RCC 7860 (cell line): ENCODE measurements at places on chromosomes 16 and 17.

DNA sequence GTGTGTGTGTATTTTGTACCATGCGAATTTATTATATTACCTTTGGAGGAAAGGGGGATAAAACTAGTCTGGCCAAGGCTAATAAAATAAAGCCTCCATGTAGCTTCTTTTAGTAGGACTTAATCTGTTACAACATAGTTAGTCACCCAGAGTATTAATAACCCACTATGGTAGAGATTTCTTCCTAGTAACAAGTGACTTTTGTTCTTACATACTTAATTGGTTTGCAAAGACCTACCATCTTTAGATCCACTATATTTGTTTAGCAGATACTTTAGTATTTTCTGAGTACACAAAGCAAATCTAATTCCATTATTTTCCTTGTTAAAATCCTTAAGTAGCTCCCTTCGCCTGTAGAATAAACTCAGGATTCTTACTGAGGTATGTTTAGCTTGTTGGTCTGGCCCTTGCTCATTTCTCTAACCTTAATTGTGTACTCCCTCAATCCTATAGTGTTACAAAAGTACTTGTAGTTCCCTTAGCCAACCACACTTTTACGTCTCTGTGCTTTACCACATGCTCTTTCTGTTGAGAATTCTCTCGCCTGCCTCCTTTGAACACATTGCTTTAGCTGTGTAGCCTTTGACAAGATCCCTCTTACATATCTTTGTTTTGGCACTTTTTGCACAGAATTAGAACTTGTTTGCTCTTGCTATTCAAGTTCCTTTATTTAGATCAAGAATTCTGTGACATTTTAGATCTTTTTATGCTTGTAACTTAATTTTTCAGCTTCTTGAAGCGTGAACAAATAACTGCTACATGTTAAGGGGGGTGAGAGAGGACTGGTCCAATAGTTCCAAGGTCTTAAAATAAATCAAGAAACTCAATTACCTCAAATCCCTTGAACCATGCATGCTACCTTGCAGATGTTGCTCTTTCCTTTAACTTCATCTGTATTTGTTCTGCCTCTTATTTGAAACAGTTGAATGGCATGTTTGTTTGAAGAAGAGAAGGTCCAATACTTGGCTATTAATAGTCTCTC is 23.8 kb downstream of the CLTC start:
- DNase-seq, result no peak

GRCh38 chr17:17109907-17110306 is 67.7 kb downstream of the MPRIP start:
- no peak for DNase-seq

- DNase-seq, result peak; percentile 4
Measured at GRCh38 chr17:81371910-81372760, 23.1 kb upstream of the BAHCC1 start.

DNA sequence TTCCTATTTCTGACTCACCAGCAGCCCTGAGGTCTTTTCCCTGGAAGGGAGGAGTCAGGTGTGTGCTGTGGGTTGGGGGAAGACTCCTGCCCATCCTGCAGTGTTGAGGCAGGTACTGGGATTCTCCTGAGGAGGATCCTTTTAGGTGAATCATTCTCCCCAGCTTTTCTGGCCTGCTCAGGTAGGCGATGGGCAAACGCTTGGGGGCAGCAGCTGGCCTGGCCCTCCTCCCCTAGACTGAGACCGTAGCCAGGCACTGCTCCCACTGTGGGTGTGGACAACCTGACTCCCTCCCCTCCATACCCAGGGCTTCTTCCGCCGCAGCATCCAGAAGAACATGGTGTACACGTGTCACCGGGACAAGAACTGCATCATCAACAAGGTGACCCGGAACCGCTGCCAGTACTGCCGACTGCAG is 15.1 kb downstream of the GJD3 start:
- DNase-seq, result no peak

- DNase-seq, result no peak
Measured at GRCh38 chr17:27951872-27952271, 58.7 kb upstream of the LYRM9 start.

DNA sequence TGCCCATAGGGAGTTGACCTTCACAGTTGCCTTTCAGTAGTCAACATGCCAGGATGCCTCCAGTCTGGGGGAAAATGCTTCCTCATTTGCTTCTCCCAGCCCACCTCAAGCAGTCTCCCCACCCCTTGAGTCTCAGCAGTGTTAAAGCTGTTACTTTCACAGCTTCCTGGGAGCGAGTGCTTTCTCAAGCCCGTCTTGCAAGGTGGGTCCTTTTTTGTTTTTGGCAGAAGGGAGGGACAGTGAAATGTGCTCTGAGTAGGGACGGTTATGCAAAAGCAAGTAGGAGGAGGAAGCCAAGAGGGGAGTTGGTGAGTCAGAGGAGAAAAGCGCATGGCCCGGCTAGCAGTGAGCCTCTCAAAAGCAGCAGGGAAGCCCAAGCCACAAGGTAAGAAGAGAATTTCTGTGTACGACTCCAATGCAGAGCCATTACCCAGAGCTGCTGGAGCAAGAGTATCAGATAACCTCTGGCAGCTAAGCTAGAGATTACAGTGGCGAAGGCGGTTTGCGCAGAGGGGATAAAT is at the start of gene CHST4:
CHST4 (plus strand) TSS at position 316 of the 521 bp plus-strand sequence. CDS start 10,252 bp downstream, outside the sequence.
- DNase-seq, result peak; percentile 56

- DNase-seq, result no peak
Measured at GRCh38 chr17:73548620-73549311, 95.5 kb downstream of the SDK2 start.

- DNase-seq, result no peak
Measured at GRCh38 chr16:76376988-76377387, 99.8 kb downstream of the CNTNAP4 start.

DNA sequence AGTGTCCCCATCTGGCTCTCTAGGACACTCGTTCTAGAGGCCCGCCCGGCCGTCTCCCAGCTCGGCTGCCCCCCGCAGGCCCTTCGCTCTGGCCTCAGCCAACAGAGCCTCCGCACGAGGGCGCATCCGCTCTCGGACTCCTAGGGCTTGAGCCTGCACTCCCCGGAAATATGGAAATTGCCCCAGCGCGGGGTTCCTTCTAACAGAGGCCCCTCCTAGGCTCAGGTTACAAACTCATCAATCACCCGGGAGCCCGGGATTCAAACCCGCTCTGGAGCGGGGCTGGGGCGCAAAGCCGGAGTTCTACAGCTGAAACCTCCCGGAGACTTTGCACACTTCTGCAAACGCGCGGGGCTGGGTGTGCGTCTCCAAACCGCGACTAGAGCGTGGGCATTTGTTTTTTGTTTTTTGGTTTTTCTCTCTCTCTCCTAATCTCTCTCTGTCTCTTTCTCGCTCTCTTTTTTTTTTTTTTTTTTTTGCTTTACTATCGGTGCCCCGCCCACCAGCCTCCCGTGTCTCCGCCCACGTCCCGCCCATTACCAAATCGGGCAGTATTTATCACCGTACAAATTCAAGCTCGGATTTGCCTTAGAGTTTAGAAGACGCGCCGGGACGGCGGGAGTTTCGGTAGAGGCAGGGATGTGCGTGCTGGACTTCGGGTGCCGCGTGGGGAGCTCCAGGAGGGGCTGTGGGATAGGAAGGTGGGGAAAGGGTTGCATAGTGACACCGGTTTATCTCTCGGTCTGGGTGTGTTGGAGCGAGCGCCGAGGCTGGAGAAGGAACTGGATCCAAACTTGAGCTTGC is 2.4 kb upstream of the FOXL1 start:
- peak; percentile 88 for DNase-seq

GRCh38 chr17:933312-934073 is 46.1 kb downstream of the NXN start:
- peak; percentile 95 for DNase-seq

- DNase-seq, result no peak
Measured at GRCh38 chr16:79863128-79864031, 262.8 kb upstream of the MAF start.

DNA sequence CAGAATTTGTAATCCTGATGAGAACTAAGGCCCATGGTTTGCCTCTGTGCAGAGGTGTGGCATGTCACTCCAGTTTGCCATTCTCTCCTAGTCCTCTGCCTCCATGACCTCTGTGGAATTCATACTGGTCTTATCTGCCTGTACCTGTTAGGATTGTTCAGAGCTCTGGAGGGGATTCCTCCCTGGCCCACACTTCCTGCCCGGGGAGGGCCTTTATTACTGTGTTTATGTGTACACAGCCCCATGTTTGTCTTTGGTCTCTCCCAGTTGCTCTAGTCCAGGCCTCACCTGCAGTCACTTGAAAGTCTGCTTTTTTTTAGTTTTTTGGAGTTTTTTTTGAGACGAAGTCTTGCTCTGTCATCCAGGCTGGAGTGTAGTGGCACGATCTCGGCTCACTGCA is 36.4 kb downstream of the RHBDL3 start:
- no peak for DNase-seq

GRCh38 chr17:13378361-13378760 is 223.4 kb downstream of the HS3ST3A1 start:
- no peak for DNase-seq
